ENCODE measurements at places on chromosomes 7 and 10.

DNA sequence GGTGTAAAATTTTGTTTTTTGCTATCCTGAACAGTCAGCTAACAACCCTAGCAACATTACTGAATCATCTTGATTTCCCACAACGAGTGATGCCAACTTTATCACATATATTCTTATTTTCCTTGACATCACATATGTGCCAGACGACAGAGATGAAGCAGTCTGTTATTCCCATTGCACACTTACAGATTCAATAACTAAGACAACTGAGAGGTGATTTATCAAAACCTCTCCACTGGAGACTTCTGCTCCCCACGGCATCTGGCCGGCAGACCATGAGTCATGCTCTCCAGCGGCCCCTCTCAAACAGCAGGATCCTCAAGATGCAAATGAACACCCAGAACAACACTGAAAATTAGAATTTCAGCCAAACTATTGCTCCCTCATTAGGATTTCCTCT is 57.1 kb downstream of the AMPH start:
- DNase-seq, result no peak

DNA sequence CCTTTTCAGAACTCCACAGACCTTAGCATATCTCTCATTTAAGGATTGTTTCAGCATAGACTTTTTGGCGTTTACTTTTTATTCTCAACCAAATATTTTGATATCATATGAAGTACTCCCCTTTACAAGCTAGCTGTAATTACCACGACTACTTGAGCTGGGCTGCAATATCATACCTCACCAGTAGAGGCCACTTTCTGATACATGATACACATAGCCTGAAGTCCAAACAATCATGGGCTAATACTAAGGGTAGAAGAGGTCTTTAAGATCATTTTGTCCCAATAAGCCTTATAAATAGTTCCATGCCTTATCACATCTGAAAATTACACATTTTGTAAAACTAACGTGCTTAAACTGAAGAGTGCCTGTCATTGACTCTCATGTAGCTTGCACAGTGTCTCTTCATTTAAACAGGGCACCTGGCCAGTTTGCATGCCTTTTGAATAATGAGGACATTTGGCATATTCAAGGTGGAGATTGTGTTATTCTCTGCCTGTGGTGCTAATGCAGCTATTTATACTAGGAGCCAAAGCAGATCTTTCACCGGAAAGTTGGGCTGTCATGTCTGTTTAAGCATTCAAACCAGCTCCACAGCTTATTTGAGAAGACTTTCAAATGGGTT is 403.7 kb upstream of the ZMIZ1 start:
- DNase-seq, result peak; percentile 19

- no peak for DNase-seq
These were observed 6.8 kb downstream of the NAMPT start for GRCh38 chr7:106277976-106278375.

- DNase-seq, result peak; percentile 85
These were observed 6.1 kb downstream of the NPY start for GRCh38 chr7:24290004-24290641.

DNA sequence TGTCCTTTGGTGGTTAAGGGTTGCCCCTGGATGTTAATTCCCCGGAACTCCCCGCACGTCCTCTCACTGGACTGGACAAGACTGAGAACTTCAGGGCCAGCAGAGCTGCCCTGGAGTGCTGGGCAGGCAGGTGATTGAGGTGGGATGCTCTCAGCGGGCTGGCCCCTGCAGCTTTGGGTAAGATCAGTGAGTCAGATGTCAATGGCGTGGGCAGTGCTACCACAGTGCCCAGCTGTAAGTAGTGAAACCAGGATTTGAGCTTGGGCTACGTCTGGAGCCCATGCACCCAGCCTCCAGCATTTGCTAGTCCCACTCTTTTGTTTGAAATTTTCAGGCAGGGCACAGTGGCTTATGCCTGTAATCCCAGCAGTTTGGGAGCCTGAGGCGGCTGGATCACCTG is 6.7 kb upstream of the SEPHS1 start:
- no peak for DNase-seq

DNA sequence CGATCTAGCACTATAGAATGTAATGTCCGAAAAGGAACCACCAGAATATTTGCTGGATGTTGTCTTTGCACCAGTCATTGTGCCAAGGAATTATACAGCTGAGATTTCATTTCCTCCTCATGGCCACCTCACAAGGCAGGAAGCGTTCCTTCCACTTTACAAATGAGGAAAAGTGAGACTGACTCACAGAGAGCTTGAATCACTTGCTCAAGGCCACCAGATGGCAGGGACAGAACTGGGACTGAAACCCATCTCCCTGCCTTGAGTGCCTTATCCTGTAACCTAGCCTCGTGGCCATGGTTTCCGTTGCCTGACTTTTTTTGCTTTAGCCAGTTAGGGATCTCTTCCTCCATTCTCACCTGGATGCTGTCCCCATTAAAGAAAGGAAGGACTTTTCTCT is 44.7 kb upstream of the PDZD8 start:
- no peak for DNase-seq

- no peak for DNase-seq
These were observed 201.9 kb upstream of the PTER start for GRCh38 chr10:16234916-16235315.

DNA sequence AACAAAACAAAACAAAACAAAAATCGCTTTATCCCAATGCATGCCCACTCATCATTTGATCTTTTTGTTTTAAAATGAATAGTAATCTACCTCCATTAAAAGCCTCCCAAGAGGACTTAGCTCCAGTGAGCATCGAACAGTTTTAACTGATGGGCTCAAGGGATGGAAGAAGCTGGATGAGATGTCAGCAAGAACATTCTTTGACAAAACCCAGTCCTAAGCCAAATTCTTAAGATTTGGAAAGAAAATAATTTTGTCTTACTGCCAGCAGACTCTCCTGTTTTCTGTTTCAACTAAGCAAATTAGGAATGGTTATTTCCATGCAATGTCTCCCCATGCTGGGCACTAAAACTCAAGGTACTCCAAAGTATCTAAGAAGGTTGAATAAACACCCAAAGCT is 127.3 kb downstream of the RNLS start:
- DNase-seq, result no peak

GRCh38 chr7:5283421-5284303 is 919 bp downstream of the SLC29A4 start:
- DNase-seq, result no peak

- DNase-seq, result no peak
These were observed 81.2 kb upstream of the PPIF start for GRCh38 chr10:79266084-79266483.

GRCh38 chr7:134777470-134777869 is 2.0 kb upstream of the CALD1 start:
- DNase-seq, result no peak

- no peak for DNase-seq
These were observed 220.9 kb downstream of the C7orf25 start for GRCh38 chr7:42690794-42691639.

- DNase-seq, result no peak
These were observed 21.2 kb upstream of the OR2AE1 start for GRCh38 chr7:99898023-99898357.

DNA sequence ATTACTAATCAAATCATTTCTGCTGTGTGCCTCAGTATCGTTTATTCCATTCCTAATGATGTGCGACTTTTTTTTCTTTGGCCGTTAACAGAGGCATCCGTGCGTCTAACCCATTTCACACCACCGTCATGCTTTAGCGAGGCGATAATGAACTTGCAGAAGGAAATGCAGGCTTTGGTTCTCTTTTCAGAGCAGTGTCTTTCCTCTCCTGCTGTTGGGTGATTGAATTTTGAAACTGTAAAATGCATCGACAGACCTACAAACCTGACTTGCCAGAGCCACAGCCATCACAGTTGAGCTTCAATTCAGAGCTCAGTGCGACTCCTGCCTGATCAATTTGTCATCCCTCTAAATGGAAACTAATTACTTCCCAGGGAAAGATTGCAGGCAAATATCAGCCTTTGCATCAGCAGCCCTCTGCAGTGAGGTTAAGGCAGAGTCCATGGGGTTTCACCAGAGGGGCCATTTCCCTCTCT is 486.0 kb upstream of the GALNT17 start:
- no peak for DNase-seq

DNA sequence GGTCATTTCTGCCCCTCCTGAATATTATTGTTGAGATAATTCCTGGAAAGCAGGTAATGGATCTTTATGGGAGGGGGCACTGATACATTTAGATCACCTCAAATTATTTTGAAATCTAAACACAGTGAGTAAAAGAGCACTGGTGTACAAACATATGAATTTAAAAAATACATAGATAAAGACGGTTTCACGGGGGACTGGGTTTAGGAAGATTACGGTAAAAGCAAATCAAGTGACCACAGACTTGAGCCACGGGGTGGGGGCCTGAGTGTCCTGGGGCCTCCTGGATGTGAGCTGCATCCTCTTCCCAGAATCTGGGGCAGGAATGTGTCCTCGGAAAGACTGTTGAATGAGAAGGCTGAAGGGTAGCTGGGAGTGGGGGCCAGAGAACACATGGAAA is 219.1 kb upstream of the KLF6 start:
- DNase-seq, result no peak

- DNase-seq, result peak; percentile 6
These were observed 152.4 kb downstream of the DGKI start for GRCh38 chr7:137694405-137694804.

DNA sequence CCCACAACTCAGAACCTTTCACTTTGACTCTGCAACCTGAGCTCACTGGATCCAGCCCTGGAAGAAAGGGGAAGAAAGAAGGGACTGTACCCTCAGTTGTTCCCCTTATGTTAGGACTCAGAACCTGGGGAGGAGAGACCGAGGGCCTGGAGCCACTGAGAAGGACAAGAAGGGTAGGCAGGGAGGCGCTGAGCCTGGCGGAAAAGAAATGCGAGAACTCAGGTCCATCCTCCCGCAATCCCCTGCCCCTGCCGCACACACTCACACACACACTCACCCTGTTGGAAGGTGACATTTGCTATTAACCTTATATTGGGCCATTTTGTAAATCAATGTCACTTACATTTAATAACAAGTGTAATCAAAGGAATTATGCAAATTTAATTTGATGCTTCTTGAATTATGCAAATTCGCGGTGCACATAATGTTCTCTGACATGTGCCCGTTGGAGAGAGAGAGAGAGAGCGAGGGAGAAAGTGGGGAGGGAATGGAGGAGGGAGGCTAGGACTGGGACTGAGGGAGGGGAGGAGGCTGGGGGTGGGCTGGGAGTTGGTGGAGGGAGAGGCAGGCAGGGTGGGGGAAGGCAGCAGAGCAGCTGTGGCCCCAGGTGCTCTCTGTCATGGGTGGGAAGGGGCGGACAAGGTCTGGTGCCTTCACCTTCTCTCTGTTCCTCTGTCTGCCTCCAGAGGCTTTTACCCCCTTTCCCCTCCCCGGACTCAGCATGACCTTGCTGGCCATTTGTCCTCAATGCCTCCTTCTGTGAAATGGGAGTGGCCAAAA is 99.6 kb upstream of the PAX2 start:
- DNase-seq, result no peak

GRCh38 chr10:115957786-115958442 is 315.1 kb downstream of the GFRA1 start:
- DNase-seq, result no peak

- DNase-seq, result no peak
These were observed 355.5 kb downstream of the CDC14C start for GRCh38 chr7:49279891-49280290.

DNA sequence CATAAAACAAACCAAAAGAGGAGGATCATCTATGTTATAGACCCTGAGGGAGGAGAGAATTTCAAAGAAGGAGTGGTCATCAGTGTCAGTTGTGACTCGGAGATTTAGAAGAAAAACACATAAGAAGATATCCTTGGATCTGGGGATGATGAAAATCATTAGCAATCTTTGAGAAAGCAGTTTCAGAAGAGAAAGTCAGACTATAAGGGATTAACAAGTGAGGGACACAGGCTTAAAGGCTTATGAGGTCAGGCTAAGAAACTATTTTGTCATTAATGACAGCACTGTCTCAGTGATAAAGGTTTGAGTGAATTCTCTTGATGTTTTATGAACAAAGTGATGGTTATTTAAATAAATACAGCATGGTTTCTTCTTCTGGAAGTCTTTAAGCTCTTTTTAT is 6.1 kb upstream of the GPR85 start:
- no peak for DNase-seq
